ENCODE measurements at places on chromosomes 4 and X. TPM values are rescaled to one million over a fixed set of nuclear protein-coding genes. Genes with fewer than 3 reads are reported as not detected.

GRCh38 chr4:79338148-79338547 lies 12.3 kb upstream of the NAA11 start:
- DNase-seq: no peak

GRCh38 chrX:129790146-129790545 lies 10.4 kb downstream of the SASH3 start:
- DNase-seq: no peak

ADH7 gene
- not detected for total RNA-seq

DNA sequence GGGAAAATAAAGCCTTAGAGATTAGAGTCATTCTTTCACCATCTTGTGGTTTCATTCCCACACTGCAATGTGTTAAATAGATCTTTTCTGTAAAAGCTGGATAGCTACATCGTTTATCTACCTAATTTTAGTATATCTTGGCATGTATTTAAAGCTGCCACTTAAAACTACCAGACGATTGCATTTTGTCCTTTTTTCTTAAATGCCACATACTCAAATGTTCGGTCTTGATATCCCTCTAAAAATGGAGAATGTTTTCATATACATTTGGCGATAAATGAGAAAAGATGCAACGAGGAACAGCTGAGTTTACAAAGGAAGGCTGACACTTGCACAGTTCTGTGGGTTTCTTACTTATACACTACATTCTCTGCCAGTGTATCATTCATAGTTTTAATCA lies 148.3 kb downstream of the CENPC start:
- DNase-seq: no peak

GRCh38 chrX:28848707-28849106 lies 261.5 kb downstream of the IL1RAPL1 start:
- DNase-seq: no peak

DNA sequence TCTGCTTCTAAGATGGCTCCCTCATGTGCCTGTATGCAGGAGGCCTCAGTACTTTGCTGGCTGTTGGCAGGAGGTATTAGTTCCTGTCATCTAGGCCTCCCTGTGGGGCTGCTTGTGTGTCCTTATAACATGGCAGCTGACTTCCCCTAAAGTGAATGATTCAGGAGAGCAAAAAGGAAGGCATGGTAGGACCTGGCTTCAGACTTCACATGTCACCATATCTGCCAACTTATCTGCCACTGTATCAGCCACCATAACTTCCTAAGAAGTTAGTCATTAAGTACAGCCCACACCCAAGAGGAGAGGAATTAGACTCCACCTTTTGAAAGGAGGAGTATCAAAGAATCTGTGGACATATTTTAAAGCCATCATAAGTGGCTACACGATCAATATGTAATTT lies 122.5 kb downstream of the UCHL1 start:
- DNase-seq: no peak

DNA sequence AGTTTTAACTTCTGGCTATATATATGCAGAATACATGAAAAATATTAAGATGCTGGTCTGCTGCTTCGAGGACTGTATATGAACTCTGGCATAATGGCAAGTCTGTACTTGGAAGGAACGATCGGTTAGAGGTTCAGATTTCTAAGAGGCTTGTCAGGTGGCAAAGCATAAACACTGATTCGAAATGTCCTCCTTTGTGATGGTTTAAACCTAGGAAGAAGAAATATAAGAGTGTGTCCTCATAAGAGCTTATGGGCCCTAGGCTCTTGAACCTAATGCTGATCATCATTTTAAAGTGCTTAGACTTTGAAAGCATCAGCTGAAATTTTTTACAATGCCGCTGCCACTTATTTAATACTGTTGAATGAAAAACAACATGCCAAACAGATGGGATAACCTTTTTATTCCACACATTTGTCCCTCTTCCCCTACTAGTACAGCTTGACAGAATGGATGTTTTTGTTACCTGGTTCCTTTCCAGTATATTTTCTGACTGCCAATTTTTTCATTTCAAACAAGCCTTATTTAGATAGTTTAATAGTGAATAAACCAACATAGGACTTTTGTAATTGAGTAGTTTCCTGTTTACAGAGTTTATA lies 8.8 kb downstream of the SPRY1 start:
- no peak for DNase-seq

PTCHD1 gene
- 0.63 TPM for total RNA-seq

DNA sequence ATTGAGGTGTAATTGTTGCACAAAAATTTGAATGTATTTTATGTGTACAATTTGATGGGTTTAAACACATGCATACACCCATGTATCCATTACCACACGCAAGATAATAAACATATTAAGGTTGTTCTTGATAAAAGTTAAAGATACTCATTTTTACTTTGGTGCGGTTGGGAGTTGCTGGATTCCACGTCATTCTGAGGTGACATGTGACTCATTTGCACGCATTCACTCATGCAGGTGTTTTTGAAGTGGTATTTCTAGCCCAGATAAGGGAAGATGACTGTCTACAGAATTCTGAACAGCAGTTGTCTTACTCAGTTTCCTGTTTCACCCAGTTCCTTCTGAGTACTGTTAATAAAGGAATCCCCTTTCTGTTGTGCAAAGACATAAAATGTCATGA lies 142.0 kb downstream of the RTL3 start:
- DNase-seq: no peak

CXCL11 gene
- not detected for total RNA-seq

Data from kidney (tissue), 22 donors.